ENCODE measurements at places on chromosomes 6 and 20. TPM values are rescaled to one million over a fixed set of nuclear protein-coding genes. Genes with fewer than 3 reads are reported as not detected.

CTCFL gene
- 0.29 TPM for polyA plus RNA-seq

SCUBE3 gene
- 1.3 TPM for polyA plus RNA-seq

LRP11 gene
- 16.4 TPM for polyA plus RNA-seq

SLC12A5 gene
- polyA plus RNA-seq, result 1.5 TPM

MAP3K5 gene
- polyA plus RNA-seq, result 2.4 TPM

SLC26A8 gene
- 0.12 TPM for polyA plus RNA-seq

PDCD2 gene
- 52.5 TPM for polyA plus RNA-seq

DNA sequence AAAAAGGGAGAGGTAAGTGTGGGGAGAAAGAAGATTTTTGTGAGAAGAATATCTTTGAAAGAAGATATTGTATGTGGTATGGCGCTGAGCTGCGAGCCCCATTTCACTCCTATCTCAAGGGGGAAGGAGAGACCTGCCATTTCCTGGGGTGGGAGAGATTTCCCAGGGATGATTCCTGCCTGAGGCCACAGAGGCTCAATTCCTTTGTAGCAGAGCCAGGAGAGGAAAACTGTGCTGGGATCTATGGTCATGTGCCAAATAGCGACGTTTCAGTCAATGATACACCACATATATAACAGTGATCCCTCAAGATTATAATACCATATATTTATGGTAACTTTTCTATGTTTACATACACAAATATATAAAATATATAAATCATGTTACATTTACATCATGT is 28.9 kb downstream of the TCF21 start:
- no peak for DNase-seq

DNA sequence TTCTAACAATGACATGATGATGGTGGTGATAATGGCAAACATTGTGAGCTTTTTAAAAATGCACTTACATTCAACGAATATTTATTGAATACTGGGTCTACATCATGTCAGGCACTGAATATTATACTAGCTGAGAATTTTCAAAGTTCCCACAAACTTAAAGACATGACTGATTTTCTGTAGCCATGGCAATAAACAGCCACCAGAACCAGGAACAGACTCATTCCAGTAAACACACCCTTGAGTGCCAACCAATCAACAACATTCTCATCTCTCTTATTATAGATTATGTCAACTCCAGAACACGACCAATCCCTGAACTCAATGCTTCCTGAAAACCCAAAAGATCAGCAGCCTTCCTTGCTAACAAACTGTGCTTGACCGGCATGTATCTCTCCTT is 212.4 kb upstream of the RUNX2 start:
- DNase-seq, result no peak

DNA sequence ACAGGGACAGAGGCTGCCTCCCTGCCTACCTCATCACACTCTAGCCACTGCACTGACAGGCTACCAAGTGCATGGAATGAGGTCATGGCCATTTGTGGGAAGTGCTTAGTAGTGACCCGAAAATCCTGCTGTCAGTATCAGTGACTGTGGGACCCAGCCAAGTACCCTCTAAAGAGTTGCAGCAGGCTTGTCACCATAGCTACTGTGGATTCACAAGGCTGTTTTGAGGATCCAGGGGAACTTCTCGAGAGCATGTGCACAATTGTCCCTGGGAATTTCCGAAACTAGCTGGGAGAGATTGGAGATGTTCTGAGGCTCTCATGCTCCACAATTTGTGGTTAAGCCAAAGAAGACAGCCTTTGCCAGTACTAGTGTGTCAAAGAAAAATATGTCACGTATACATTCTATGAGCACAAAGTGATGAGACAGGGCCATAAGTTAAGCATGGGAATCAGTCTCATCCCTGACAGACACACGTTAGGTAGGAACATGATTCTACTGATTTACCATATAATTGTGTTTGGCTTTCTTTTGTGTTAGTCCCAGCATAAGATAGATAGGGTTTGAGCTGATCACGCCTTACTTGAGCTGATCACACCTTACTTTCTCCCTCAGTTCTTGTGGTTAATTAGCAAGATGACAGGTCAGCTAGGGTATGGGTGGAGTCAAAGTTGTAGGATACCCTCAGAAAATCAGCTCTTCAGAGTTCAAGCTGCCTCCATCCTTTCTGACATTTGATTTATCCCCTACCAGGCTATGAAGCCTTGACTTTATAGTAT is 42.6 kb upstream of the TMEM170B start:
- DNase-seq, result no peak

DNA sequence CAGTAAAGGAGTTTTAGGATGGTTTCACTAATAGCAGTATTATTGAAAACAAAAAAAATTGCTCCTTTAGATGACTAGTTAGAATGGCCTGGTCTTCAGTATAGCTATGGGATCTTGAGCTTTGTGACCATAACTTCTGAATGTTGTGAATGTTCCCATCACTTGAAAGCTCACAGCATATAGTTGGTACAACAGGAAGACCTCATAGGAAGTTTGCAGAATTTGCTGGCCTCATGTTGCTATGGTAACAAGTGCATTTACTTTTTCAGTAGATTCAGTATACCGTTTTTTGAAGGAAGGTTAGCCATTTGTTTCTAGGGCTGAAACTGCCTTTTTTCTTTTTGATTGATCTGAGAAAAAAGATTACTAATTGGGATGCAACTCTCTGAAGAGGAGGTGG is 8.3 kb downstream of the PHF3 start:
- DNase-seq, result peak; percentile 37

GRCh38 chr6:33610779-33611732 is 10.1 kb upstream of the ITPR3 start:
- no peak for DNase-seq

DNA sequence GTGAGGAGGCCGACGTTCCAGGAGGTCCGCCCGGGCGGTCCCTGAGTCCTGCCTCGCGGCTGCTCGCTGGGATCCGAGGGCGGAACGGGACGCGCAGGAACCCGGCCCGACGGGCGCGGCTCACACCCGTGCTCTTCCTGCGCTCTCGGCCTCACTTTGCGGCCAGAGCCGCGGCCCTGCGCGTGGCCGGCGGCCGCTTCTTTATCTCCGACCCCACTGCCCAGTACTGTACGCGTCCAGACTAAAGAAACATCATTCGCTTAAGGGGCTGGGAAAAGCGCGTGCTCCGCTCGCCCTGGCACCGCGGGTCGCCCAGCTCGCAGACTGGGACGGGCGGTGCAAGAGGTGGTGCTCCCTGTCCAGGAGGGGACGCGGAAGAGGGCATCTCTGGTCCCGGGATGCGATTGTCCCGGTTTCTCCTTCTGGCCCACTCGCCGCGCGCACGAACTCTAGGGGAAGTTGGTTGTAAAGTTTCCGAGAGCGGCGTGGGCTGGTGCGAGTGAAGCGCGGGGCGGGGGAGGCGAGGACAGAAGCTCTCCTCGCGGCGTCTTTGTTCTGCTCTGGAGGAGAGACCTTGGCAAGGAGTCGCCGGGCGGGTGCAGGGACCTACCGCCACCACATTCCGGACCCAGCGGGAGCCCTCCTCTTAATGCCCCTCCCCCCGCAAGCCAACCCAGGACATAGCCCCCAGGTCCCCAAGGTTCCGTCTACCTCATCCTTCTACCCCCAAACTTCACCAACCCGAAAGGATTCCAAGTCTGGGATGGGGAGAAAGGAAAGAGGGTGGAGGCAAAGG is 71.0 kb downstream of the SOX4 start:
- peak; percentile 64 for DNase-seq

DNA sequence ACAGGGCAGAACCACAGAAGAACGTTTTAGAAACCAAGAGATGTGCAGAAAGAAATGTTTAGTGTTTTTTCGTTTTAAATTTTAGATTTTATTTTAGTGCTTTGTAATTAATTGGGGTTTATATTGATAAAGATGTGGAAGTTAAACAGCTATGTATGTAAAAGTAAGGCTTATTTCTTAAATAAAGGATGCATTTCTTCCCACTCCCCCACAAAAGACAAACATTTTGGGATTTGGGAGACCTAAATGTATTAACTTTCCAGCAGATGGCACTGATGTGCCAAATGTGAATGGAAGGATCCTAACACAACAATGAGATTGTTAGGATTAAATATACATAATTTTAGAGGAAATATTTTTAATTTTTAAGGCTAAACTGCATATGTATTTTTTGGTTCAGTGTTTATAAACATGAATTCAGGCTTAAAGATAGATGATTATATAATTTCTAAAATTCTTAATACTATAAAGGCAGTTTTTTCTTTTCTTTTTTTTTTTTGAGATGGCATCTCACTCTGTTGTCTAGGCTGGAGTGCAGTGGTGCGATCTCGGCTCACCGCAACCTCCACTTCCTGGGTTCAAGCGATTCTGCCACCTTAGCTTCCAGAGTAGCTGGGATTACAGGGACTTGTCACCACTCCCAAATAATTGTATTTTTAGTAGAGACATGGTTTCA is 12.0 kb downstream of the PFDN4 start:
- peak; percentile 54 for DNase-seq

- DNase-seq, result no peak
Measured at GRCh38 chr6:84685983-84686584, 78.3 kb downstream of the TBX18 start.

DNA sequence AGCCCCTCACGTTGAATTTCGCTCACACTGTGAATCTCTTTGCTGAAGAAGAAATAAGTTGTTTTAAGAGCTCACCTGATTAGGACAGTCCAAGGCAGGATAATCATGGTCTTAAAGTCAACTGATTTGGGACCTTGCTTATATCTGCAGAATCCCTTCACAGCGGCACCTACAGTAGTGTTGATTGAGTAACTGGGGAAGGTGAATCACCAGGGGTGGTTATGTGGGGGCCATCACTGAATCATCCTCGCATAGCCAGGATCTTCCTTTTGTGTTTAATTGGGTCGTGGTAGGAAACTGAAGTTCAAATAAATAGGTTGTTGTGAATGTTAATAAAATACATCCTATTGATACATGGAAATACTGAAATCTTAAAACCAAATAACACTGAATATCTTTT is 20.2 kb upstream of the MICA start:
- no peak for DNase-seq

GRCh38 chr6:123655521-123656306 is 19.0 kb upstream of the TRDN start:
- peak; percentile 6 for DNase-seq

- DNase-seq, result peak; percentile 76
Measured at GRCh38 chr6:21887231-21888185, 294.0 kb downstream of the SOX4 start.

DNA sequence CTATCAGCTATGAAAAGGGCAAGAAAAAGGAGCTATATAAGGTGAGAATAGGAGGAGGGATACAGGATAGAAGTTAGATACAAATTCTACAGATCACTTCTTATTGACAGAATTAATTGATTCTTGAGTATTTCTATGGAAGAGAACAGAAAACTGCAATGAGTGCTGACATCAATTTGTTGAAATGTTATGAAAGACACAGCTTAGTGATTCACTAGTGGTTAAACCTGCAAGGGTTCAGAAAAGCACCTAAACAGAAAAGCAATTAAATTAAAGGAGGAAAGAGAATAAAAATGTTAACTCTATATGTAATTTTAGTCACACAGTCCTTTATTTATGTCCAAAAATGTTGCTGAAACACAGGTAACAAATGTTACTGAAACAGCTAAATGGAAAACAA is 254.4 kb upstream of the RUNX2 start:
- DNase-seq, result no peak

GRCh38 chr20:60365064-60365666 is 406.9 kb downstream of the CDH26 start:
- DNase-seq, result no peak

- DNase-seq, result no peak
Measured at GRCh38 chr6:343960-344815, 47.4 kb upstream of the IRF4 start.

GRCh38 chr6:143058987-143059386 is 1.7 kb upstream of the AIG1 start:
- no peak for DNase-seq

DNA sequence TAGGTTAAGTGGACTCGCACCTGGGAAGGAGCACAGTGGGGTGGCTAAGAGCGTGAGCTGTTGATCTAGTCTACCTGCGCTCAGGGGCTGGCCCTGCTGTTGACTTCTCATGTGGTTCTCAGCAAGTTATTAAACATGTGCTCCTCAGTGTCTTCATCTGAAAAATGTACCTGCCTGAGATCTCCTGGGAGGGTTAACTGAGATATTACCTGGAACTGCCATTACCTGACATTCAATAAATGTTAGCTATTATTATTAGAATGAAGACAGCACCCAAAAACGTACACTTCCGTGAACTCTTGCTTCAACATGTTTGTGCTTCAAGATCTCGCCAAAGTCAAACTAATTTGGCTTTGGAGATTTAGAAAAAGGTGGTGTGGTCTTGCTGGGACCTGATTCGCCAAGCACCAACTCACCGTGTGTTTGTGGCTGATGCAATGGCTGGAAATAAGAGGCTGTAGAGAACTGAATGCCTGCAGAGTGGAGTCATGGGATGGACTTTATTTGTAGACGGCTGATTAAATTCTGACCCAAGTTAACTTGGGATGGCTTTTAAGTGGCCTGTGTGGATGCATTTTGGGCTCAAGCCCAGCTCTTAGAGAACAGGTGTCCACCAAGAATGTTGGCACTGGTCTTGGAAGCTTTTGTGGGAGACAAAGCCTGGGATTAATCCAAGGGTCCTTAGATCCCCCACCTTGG is 692.9 kb downstream of the QKI start:
- DNase-seq, result no peak

DNA sequence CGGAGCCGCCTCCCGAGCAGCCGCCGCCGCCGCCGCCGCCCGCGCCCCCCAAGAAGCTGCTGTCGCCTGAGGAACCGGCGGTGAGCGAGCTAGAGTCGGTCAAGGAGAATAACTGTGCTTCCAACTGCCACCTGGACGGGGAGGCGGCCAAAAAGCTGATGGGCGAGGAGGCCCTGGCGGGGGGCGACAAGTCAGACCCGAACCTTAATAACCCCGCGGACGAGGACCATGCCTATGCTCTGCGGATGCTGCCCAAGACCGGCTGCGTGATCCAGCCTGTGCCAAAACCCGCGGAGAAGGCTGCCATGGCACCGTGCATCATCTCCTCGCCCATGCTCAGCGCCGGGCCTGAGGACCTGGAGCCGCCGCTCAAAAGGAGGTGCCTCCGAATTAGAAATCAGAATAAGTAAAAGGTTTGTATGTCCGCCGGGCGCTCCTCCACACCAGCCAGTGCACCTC is 145.2 kb downstream of the SOBP start:
- no peak for DNase-seq

GRCh38 chr6:135033238-135033637 is 21.4 kb downstream of the HBS1L start:
- DNase-seq, result no peak

Data from muscle of back (tissue), 13 donors.